ENCODE measurements at places on chromosomes 12 and 14.

DNA sequence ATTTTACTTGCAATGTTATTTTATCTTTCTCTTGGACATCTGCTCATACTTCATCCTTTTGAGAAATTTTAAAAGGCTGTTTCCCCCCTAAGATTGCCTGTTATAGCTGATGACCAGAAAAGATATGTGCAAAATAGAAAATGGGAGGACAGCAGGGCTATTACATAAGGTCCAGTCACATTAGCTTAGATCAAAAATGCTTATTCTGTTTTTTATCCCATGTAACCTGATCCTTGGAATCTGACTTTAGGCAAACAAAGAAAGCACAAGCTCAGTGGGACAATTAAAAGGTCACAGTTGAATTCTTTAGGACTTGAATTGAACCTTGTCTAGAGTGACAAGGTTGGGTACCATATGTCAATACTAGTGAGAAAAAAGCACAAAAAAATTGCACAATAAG is 65.1 kb upstream of the TRHDE start:
- DNase-seq: no peak

GRCh38 chr14:35244542-35244941 is 47.6 kb upstream of the PSMA6 start:
- DNase-seq: no peak

DNA sequence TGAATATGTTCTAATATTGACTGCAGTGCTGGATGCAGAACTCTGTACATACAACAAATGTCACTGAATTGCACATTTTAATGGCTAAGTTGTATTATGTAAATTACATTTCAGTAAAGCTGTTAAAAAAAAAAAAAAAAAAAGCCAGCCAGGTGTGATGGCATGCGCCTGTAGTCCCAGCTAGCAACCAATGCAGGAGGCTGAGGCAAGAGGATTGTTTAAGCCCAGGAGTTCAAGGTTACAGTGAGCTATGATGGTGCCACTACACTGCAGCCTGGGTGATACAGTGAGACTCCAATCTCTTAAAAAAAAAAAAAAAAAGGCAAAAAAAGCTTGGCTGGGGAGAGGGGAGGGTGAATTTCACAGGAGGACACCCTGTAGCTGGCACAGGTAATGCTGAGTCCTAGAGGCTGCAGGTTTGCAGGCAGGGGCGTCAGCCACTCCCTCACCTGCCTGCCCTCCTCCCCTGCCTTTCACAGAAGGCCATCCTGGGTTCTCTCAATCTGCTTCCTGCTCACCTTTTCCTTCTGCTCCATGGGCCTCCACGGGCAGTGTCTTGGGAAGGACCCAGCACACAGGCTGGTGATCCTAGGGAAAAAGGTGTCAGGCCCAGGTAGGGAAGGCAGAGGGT is 40.7 kb downstream of the TESC start:
- no peak for DNase-seq

GRCh38 chr12:1481326-1481725 is 113.1 kb downstream of the FBXL14 start:
- DNase-seq: no peak

DNA sequence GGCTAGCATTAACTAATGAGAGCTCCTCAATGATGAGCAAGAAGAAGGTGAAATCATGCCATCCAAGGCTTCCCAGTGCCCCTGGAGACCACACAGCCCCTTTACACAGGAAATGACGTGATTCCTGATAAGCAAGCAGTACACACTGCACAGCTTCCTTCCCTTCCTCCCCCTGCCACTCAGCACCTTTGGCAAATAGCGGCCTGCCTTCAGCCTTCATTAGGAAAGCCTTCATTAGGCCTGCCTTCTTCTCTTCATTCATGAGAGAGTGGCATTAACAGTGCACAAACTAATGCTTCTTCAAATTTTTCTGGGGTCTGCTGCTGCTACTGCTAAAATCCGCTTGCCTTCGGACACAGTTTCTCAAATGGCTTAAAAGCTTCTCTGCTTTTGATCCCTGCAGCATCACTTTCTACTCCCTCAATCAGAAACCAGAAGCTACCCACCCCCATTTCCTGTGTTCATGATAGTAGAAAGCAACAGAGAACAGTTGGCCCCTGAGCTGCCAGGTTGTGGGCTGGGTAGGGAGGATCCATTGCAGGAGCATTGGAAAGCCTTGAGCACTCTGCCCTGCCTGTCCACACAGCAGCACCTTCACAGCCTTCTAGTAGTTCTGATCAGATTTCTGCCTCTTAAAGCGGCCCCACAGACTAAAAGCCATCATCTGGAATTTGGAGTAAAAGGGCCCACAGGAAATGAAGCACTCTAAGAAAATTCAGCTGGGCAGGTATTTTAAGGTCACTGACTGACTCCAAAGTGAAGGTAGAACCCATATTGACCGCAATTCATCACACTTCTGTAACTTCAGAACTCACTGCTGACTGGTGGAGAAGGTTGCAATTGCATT is 103.8 kb upstream of the ETV6 start:
- DNase-seq: no peak

GRCh38 chr12:47360771-47361388 is 281.1 kb upstream of the AMIGO2 start:
- DNase-seq: peak; percentile 52

- DNase-seq: no peak
Measured at GRCh38 chr14:58777541-58777979, 139.8 kb downstream of the DACT1 start.

GRCh38 chr12:58176296-58176869 is 235.0 kb downstream of the ATP23 start:
- no peak for DNase-seq

DNA sequence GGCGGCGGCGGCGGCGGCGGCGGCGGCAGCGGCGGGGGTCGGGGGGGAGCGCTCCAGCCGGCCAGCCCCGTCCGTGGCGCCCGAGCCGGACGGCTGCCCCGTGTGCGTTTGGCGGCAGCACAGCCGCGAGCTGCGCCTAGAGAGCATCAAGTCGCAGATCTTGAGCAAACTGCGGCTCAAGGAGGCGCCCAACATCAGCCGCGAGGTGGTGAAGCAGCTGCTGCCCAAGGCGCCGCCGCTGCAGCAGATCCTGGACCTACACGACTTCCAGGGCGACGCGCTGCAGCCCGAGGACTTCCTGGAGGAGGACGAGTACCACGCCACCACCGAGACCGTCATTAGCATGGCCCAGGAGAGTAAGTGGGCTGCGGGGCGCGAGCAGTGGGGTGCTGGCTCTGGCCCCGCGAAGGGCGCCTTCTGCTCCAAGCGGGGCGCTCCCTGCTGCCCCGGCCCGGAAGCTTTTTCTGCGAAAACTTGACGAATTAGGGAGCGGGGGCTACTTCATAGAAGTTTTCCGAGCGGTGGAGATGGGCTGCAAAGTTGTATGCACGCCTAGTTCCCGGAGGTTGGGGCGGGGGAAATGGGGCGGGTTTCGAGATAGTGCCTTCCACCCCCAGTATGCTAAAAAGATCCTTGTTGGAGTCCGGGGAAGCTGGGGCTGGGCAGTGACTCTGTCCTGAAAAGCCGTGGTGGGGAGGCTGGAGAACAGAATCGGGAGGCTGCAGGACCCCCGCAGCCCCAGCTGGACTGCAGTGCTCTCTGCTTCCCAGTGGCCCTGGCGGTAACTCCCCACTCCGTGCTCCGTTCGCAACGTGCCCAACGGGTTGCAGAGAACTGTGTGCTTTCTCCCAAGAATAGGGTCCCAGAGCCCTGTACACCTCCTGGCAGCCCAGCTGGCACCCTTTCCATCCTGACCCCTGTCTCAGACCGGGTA is 751 bp downstream of the GDF11 start:
- peak; percentile 41 for DNase-seq

DNA sequence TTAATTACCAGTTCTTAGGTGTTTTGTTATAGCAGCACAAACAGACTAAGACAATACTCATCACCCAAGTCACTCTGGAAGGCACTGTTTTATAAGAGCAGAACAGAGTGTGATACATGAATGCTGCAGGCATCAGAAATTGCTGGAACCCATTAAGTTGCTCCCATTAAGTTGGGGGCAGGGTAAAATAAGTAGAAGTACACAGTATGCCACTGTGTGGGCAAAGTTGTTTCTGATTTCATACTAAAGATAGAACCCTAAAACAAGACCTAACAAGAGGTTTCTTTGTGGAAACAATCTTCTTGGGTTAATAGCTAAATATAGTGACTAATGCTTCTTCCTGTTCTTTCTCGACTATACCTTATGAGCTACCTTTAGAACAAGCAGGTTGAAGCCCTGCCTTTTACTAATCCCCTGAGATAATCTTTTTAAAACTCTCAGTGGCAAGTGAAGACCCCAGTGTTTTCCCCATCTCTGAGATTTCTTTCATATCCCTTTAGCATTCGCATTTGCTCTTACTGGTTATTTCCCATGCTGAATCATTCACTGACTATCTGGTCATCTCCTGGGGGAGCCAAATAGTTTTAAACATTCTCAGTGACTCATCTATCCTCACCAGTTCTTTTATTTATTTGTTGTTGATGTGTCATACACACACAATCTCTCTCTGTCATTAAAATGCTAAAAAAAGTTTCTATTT is 52.3 kb downstream of the SOCS2 start:
- DNase-seq: no peak

DNA sequence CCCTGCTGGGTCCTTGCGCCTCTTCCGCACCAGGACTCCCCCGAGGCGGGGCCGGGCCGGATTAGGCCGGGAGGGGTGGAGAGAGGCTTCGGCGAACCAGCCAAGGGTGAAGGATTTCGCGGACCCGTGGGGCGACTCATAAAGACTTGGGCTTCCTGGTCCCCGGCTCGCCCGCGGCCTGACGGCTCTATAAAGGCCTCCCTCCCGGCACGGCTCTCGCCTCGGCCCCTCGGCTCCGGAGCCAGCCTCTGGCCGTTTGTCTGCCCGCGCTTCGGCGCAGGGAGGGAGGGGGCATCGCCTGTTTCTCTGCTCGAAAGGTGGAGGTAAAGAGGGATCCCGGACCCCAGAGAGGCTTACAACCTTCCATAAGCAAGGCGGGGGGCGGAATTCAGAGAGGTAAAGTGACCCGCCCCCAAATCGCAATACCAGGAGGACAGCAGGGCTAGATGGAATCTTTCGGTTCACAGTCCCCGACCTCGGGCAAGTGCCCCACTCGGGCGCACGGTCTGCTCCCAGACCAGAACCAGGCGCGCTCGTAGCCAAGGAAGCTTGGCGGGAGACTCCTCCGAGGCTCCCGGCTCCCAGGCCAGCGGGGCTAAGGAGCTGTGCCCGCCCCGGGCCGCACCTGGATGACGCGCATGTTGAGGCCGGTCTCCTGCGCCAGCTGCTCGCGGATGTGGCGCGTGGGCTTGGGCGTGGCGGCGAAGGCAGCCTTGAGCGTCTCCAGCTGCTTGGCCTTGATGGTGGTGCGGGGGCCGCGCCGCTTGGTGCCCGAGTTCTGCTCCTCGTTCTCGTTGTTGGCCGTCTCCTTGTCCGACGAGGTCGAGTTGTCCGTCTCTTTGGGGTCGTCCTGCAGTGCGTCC is 3.9 kb downstream of the LHX5 start:
- DNase-seq: no peak

- no peak for DNase-seq
Measured at GRCh38 chr12:66965621-66966020, 286.7 kb upstream of the GRIP1 start.
